ENCODE measurements at places on chromosomes 4 and X.

DNA sequence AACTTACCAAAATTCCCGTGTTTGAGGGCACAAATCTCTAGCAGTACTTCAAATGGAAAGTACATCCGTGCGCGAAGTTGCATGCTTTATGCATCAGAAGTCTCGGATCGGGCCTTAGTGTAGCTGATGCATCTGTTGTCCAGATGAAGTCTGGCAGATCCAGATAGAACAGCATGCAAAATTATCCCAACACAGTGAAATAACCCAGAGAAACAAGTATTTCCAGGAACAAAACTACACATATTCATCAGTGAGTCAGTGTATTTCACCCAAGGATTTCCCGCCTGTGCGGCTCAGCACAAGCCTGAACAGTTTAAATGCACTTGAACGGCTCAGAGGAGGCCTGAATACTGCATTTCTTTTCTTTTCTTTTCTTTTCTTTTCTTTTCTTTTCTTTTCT lies 27.4 kb upstream of the CLDN24 start:
- no peak for DNase-seq

- no peak for DNase-seq
Observed at GRCh38 chr4:102500352-102500695, 835 bp upstream of the NFKB1 start.

- no peak for DNase-seq
Observed at GRCh38 chr4:1336088-1336491, 10.9 kb upstream of the UVSSA start.

- no peak for DNase-seq
Observed at GRCh38 chrX:23661671-23662070, 5.6 kb upstream of the PRDX4 start.

- DNase-seq, result no peak
Observed at GRCh38 chrX:151875270-151876026, 37.2 kb upstream of the MAGEA4 start.

DNA sequence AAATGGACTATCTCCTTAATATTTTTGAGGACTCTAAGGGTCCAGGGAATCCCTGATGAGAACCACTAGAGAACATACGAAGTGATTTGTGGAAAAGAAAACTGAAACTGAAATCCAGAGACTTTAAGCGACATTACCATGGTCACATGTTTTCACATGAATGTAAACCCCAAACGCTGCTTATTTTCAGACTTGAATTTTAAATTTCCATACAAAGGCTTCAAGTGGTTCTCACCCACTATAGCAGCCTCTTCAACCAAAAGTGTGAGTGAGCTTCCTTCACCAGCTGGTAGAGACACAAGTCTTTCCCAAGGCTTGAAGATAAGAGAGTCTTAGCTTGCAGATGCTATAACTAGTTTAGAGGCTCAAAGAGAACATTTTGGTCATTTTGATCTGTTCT lies 232.7 kb downstream of the MGST2 start:
- DNase-seq, result no peak

DNA sequence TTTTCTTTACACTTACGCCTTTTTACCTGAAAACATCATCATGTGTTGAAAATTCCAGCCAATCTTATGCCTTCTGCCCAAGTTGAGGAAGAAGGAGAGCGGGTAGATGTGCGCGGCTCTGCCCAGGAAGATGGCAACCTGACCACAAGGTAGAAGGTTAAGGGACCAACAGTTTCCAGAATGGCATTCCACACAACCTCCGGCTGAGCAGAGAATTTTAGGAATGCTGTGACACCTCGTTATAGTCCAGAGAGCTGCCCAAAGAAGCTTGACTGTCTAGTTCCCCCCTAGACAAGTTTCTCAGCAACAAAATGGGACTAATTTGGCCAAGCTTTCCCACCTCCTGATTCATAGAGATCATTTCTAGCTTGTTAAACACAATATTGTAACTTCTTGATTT lies 75.1 kb downstream of the CHST7 start:
- DNase-seq, result no peak

DNA sequence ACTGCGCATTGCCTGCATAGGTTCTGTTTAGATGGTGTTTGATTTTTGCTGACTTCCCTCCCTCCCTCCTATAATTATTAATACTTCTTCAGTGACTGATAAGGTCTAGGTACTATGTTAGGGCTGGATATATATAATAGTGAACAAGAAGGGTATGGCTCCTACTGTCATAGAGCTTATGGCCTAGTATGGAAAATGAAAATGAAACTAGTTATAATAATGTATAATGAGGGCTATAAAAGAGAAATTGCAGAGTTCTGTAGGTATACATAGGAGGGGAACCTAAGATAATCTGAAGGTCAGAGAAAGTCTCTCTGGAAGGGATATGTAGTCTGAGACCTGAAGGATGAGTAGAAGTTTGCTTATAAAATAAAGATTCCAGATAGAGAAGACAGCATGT lies 102.1 kb downstream of the DCK start:
- no peak for DNase-seq

- no peak for DNase-seq
Observed at GRCh38 chr4:6681191-6681590, 12.5 kb upstream of the S100P start.

DNA sequence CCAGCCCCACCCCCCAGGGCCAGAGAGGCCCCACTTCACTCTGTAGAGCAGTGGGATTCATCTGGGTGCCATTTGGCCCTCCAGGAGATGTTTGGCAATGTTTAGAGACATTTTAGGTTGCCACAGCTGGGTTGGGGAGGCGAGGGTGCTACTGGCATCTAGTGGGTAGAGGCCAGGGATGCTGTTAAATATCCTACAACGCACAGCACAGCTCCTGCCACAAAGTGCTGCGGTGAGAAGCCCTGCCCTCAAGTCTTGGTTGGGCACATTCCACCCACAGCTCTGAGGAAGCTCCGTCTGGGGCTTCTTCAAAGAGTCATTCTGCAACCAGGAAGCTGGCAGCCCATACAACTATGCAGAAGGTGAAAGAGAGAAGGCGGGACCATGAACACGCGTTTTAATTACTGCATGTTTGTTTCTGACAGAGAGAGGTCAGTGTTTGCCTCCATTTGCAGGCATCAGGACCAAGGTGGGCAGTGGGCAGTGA lies 48.1 kb upstream of the FAM9C start:
- no peak for DNase-seq

- DNase-seq, result no peak
Observed at GRCh38 chr4:69497076-69497475, 1.4 kb upstream of the UGT2B4 start.

GRCh38 chrX:150767045-150767395 lies 73.8 kb downstream of the MTMR1 start:
- DNase-seq, result no peak

DNA sequence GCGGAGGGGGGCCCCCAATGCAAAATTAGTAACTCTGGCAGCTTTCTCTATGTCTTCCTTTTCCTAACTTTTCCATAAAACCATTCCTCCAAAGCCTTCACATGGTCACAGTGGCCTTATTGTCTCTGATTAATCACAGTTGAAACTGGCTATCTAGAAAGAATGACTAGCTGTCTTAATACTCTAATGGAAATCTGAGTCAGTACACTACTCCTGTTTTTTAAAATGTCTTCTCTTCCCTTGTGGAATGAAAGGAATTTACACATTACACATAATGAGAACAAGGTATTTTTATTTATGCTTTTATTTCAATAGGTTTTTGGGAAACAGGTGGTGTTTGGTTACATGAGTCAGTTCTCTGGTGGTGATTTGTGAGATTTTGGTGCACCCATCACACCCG lies 66.3 kb upstream of the PUDP start:
- peak; percentile 67 for DNase-seq

DNA sequence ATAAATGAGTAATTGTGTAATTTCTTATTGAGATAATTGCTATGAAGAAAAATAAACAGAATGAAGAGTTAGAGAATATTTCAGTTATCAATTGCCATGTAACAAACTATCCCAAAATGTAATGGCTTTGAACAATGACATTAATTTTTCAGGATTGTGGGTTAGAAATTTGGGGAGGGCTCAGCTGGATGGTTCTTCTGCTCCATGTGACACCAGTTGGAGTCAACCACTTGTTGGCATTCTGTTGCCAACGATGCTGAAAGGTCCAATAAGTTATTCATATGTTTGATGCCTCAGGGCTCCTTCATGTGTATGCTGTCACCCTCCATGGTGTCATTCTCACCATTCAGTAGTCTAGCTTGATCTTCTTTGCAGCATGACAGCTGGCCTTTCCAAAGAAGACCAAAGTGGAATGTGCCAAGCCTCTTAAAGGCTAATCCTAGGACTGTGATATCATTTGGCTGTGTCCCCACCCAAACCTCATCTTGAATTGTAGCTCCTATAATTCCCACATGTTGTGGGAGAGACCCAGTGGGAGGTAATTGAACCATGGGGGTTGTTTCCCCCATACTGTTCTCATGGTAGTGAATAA lies 20.9 kb upstream of the CCDC149 start:
- DNase-seq, result no peak

DNA sequence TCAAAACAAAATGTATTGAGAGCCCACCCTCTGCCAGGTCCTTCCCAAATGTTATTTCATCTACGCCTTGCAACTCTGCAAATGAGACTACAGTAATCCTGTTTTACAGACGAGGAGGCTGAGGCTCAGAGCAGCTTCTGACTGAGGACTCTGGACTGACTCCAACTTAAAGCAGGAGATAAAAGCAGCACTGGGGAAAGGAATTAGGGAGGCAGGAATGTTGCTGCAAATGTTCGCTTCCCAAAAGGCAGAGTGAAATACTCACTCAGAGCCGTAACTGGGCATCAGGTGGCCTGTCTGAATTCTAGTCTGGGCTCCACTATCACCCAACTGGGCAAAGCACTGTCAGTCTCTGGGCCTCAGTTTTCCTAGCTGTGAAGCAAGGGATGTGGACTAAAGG lies 94.7 kb upstream of the SRD5A3 start:
- DNase-seq, result no peak

DNA sequence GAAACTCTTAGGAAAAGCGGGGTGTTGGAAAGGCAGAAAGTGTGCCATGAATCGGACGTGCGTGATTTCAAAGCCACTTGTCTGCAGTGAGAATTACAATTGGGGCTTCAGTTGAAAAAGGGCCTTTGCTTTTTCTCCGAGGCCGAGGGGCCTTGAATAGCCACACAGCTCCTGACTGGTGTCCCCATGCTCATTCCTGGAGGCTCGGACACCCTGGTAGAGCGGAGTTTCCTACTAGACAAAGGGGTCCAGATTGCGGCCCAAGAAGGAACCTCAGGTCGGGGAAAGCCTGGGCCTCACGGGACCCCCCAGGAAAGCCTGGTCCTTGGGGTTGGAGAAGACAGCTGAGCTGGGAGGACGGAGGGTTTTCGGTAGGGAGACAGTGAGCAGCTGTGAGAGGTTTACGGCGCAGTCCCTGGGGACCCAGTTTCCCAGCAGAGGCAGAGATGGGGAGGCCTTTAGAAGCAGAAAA lies 3.0 kb upstream of the SHOX start:
- no peak for DNase-seq

- DNase-seq, result no peak
Observed at GRCh38 chr4:140243278-140243753, 89.3 kb upstream of the MAML3 start.

DNA sequence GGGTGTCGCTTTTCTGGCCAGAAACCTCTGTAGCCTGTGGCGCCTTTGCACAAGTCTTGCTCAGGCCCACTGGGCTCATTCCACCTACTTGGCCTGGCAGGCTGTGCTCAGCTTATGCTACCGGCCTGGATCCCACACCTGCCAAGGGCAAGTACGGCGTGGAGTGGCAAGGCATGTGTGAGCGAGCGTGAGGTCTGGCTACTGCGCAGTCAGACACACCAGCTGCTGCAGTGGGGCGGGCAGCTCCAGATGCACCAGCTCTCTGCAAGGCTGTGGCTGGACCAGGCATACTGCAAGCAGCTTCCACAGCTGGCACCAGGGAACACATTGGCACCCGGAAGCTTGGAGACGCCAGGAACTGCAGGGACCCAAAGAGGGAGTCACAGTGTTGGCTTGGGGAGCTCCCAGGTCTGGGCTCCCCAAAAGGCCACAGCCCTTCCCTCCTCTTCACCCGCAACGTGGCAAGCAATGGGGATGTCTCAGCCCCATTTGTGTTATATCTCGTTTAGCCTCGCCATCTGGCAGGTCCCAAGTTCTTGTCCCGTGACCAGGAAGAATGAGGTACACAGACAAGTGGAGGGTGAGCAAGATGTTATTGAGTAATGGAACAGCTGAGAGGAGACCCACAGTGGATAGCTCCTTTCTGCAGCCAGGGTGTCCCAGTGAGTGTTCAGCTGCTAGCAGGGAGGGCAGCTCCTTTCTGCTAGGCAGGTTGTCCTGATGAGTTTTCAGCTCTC lies 3.8 kb upstream of the FBXW7 start:
- DNase-seq, result no peak

DNA sequence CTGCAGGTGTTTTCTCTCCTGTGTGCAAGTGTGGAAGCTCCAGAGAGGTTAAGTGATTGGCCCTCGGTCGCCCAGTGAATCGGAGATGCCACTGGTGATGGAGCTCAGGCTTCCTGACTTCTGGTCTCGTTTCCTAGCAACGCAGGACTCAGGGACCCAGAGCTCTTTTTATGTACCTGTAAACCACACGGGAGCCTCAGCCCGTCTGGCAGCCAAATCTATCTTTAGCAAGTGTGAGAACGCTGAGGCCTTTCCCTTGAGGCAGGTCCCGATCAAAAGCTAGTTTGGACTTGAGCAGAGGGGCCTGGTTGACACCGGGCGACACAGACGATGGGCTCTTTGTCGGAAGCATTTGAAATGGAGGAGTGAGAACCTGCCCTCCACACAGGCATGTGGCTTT lies 116.8 kb downstream of the SORCS2 start:
- no peak for DNase-seq

- DNase-seq, result no peak
Observed at GRCh38 chr4:6282314-6282771, 12.7 kb downstream of the WFS1 start.

- DNase-seq, result no peak
Observed at GRCh38 chr4:182015893-182016292, 227.3 kb upstream of the TENM3 start.

DNA sequence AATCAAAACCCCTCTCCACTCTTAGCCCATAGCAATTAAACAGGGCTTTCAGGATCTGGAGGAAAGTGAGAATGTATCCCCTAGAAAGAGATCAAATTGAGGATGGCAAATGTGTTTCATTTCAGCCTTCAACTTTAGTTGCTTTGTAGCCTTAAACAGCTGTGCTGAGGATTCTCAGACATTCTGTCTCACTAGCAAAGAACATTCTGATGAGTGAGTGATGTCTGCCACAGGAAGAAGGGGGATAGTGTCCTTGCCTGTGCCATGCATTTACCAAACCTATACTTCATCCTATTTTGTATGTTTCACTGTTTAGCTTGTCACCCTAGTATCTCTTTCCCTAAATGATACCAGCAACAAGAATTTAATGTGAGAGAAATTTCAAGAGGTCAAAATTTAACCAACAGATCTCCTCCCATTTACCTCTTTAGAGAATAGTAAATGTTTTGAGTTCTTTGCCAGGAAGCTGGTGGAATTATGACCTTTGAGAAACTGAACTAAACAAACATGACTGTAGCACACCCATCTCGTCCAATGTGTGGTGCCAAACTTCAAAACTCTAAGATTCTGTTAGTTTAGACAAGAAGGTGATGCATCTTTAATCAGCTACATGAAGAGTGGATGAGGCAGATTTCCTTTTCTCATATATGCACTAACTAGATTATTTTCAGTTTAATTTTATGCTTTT lies 165.6 kb downstream of the PALLD start:
- no peak for DNase-seq
